GM12865 (cell line): ENCODE measurements at places on chromosomes 5 and 9.

- no peak for DNase-seq
These were observed 175.3 kb downstream of the RFK start for GRCh38 chr9:76218886-76219445.

- peak; percentile 13 for DNase-seq
These were observed 86.3 kb upstream of the IER5L start for GRCh38 chr9:129264388-129264787.

DNA sequence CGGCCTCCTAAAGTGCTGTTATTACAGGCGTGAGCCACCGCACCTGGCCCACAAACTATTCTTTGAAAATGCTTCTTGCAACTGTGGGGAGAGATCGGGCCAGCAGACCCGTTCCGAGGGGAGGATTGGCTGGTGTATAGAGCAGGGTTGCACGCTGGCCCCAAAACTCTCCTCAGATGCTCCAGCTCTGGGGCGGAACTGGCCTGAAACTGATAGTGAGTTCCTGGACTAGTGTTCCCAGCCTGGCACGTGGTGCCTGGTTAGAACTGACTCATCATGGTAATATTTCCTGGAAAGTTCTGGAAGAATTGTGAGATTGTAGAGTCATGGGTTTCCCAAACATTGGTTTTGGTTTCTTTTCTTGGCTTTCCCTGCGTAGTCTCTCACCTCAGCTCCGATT is 120.5 kb downstream of the FBXL7 start:
- DNase-seq = no peak

- no peak for DNase-seq
These were observed 70.3 kb upstream of the LHFPL2 start for GRCh38 chr5:78718824-78719223.

DNA sequence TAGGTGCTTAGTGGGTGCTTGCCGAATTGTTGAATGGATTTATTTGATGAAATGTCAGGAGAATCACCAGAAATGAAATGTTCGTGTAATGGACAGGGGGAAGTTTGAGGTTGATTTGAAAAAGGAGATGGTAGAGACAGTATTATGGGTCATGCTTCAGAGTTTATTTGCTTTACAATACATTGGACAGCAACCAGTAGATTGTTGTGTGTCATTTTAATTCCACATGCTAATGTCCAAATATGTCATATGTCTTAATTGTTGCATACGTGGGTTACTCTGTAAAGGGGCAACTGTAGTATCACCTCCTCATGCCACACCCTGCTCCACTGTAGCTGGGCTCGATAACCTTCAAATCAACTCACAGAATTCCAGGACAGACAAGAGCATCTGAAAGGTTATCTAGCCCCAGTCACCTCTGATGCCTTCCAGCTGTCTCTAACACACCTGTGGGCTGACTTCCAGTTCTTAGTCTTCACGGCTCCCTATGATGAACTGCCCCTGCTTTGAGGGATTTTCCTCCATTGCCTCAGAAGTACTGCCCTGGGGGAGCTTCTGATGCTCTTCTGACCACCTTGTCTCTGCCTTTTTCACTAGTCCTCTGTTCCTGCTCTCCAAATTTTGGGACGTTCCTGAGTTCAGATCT is 1.7 kb downstream of the PDCD1LG2 start:
- peak; percentile 67 for DNase-seq

DNA sequence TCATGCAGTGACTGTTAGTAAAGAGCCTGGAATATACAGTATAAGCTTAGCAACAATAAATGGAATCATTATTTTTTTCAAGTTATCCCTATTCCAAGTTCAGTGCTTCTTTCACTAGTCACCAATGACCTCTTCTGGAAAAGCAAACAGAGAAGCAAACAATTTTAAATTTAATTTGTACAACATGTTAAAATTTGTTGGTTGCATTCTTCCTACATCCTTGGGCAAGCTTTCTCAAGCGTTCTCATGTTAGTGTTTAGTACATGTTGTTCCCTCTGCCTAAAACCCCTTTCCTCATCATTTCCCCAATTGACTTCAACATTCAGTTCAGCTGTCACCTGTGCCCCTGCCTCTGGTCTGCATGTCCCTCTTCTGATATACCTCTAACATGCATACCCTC is 123.4 kb downstream of the SEC61B start:
- no peak for DNase-seq

- DNase-seq = no peak
These were observed 221.2 kb upstream of the ANKH start for GRCh38 chr5:15092801-15093200.

DNA sequence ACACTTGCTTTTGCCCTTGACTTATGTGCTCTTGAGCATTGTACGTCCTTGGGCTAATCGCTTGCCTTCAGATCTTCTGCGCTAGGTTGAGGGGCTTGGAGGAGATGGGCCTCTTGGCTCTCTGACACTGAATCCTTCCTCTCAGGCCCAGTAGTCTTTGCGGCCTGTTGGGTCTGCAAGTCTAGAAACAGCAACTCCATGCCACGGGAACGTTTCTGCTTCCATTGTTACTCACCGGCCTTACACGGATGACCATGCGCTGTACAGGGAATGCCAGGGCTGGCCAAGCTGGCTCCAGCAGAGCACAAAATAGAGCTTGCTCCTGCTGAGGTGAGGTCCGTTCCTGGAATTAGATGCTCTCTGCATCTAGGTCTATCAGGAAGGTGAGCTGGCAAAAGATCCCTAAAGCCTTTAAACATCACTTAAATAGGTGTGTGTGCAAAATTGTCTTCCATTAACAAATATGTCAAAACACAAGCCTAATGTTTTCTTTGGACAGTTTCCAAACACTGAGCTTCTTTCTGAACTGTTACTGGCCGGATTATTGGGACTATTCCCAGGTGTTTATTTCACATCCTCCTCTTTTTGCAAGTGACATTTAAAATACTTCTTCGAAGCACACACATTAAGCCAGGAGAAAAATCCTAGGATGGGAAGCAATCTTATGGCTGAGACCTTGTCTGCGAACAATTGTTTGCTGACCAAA is 29.7 kb downstream of the DAPK1 start:
- DNase-seq = no peak

DNA sequence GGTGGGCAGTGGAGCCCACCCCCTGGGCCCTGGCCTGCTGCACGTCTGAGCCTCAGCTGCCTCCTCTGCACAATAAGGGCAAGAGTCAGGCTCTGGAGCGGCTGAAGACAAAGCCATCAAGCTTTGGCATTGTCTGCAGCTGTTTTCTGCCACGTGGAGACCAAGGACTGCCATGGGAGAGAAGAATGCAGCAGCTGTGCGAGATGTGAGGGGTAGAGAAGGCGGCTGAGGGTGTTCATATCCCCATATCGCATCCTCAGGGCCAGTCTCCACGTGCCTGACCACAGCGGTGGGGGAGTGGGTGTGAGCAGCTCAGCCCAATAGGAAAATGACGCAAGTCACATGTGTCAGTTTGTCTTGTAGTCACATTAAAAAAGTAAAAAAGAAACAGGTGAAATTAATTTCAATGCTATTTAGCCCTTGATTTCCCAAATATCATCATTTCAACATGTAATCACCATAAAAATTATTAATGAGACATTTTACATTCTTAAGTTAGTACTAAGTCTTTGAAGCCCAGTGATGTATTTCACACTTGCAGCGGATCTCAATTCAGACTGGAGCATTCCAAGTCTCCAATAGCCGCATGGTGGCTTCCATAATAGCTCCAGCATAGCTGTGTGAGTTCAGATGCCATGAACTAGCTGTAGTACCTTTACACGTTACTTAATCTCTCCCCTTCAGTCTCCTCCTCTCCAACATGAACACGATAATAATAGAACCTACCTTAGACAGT is 6.6 kb downstream of the C1QTNF2 start:
- DNase-seq = no peak

DNA sequence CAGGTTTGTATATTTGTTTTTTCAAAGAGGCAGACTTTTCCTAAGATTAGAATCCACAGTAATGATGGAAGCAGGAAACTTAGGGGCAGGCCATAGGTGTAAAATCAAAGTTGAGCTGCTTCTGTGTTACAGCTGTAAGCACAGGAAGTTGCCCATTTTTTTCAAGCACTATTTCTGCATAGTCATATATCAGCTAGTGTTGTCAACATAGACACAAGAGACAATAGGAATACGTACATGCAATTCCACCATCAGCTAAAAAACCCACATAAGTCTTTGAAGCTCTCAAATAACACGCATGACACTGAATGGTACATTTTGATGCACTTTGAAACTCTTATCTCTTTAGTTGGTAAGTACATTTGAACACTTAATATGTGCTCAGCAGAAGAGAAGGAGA is 20.2 kb upstream of the SMIM15 start:
- DNase-seq = no peak

DNA sequence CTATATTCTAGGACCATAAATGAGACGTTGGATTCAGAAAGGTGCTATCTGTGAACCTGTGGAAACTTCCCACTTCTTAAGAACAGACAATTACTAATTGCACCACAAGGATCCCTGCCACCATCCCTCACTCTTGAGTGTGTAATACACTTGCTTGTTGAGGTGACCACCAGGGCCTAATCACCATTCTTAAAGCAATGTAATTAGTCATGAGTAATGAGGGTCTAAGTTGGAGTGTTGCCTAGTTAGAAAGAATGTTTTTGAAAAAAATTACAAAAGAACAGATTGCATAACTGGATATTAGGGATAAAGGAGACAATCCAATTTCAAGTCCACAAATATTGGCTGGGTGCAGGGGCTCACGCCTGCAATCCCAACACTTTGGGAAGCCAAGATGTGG is 56.9 kb upstream of the TRIO start:
- no peak for DNase-seq

- no peak for DNase-seq
These were observed 64.5 kb downstream of the SLF1 start for GRCh38 chr5:94682814-94683520.

DNA sequence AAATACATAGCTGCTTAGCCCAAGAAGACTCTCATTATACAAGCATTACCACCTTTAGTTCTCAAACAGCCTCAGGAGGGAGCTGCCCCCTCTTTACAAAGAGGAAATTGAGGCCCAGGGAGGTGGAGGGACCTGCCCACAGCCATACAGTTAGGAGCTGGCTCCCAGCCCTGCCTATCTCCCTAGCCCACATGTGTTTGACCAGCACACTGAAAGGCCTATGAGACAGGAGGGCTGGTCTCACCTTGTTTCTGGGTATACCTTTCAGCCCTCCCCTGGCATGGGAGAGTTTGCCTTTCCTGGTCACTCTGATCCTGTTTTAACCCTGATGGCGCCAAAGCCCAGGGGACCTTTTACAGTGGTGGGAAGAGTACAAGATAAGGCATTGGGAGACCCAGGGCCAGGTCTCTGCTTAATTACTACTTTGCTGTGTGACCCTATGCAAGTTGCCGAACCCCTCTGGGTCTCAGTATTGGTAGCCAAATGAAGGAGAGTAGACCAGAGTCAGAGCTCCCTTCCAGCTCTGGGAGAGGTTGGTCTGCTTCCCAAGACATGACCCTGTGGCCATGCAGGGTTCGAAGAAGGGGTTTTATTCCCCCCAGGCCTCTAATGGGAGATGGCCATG is 60.9 kb upstream of the RPL26L1 start:
- no peak for DNase-seq

DNA sequence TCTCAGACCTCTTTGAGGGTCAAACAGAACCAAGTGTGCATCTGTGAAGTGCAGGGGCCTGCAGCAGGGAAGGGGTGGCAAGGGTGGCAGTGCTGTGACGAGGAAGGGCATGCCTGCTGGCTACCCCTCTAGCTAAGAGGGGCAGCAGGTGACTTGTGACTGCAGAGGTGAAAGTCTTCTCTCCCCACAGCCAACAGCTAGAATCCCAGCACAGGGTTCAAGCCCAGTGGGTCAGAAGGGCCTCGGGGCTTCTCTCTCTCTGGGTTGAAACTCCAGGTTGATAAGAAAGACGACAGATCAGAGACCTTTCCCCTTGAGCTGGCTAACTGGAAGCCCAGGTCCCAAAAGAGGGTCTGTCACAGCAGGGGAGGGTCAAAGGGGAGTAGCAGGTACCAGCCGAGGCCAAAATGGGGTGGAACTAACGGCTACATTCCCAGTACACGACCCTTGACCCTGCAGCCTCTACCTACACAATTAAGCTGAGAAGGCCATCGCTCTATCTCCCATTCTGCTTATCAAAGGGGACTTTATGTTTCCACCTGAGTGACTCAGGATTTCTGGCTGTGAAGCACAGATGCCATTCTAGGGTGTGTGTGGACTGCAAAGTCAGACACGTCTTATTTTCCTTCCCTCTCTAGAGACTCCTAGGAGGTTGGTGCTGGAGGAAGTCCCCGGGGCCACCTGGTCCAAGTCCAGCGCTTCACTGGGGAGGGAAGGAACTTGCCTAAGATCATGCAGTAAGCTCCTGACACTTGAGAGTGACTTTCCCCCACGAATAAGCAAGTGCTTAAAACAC is 14.6 kb downstream of the ANKS6 start:
- DNase-seq = no peak

DNA sequence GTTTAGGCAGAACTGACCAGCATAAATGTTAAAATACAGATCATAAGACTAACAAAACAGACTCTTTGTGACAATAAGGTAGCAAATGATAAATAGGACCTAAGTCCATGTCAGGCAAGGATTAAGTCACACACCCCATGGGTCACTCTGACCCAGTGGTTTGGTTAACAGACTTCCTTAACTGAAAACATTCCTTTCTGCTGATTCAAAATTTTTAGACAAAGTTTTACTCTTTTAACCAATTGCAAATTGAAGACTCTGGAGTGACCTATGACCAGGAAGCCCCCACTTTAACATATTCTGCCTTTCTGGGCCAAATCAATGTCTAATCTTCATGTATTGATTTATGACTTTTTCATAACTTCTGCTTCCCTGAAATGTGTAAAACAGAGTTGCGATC is 4.9 kb upstream of the NXNL2 start:
- DNase-seq = no peak

DNA sequence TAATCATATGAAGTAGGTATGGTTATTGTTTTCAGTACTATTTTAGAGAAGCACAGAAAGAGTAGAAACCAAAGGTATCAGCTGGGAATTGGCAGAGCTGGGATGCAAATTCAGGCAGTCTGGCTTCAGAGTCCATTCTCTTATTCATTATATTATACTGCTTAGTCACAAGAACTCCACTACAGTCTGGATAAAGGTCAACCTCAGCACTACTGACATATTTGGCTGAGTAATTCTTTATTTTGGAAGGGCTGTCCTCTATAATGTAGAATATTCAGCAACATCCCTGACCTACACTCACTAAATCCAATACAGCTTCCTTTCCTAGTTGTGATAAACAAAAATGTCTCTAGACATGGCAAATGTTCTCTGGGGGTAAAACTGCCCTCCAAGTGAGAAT is 37.6 kb downstream of the PTGER4 start:
- DNase-seq = no peak
